ENCODE measurements at places on chromosomes 11 and 22. TPM values are rescaled to one million over a fixed set of nuclear protein-coding genes. Genes with fewer than 3 reads are reported as not detected.

DNA sequence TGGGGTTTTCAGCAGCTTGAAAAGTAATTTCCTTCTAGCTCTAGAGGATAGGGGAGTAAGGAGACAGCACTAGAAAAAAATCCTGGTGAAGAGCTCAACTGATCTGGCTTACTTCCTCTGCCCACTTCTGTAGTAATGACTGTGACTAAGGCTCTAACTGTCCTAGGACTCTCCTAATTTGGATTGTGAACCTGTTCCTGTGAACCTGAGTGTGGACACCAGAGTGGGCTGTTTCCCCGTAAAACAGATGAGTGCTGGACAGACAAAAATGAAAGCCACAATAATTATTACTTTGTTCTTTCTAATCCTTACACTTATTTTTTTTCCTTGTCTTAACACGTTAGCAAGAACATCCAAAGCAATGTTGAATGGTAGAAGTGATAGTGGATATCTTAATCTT is 154.1 kb downstream of the AASDHPPT start:
- no peaks in the 10 kb centered on the region for H3K27me3 ChIP-seq
- no peak overlapping the region for H3K4me3 ChIP-seq
- no peaks in the 10 kb centered on the region for H3K4me1 ChIP-seq
- DNase-seq: no peak
- H3K27ac ChIP-seq: no peak overlapping the region
- no peaks in the 10 kb centered on the region for H3K36me3 ChIP-seq

Gene BTBD18
- not detected for total RNA-seq

Gene CATSPER1
- total RNA-seq: not detected

DNA sequence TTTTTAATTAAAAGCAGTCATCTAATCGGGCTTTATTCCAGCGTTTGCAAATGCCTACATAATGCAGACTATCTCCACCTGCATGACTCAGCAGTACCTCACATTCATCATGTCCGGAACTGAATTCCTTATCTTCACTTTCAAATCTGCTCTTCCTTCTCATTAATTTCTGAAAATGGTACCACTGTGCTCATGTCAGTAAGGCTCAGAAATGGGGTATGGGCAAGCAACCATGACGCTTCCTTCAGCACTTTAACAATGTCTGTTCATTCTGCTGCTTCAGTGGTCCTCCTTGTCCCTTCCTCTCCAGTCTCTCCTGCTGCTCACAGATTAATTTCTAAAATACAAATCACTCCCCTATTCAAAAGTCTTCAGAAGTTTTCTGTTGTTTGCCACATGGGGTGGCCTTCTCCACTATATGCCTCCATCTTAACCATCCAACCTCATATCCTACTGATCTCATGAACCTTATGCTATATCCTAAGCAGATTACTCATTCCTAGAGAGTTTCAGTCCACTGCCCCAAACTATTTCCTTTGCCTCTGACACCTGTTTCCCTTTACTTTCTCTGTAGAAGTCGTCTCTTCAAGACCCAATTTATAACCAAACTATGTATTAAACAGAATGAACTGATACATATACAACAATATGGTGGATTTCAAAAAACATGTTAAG is 7.0 kb downstream of the GTF2H1 start:
- no peak overlapping the region for H3K4me3 ChIP-seq
- H3K4me1 ChIP-seq: peaks cover 69% of the 10 kb centered on the region
- no peak for DNase-seq
- H3K27ac ChIP-seq: peak overlapping the region; percentile 71
- H3K27me3 ChIP-seq: no peaks in the 10 kb centered on the region

Gene ACER3
- total RNA-seq: 7.6 TPM

DNA sequence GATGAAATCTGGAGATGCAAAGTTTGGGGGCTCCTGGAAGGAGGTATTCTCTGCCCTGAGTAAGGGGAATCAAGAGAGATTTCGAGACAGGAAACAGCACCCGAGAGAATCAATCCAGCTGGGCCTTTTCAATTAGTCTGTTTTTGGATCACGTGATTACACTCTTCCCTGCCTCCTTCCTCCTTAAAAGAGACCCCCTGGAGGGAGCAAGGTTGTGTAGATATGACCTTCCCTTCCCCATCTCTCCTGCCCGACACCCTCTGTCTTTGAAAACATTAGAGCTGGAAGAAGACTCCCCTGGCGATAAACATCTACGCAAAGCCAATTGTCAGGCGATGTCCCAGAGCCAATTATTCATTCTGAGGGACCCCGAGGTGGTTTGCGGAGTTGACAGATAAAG is 407.9 kb downstream of the MIAT start:
- H3K4me3 ChIP-seq: no peak overlapping the region
- DNase-seq: no peak
- H3K27me3 ChIP-seq: peaks cover 19% of the 10 kb centered on the region
- no peaks in the 10 kb centered on the region for H3K4me1 ChIP-seq
- no peak overlapping the region for H3K27ac ChIP-seq

Gene VSIG10L2
- total RNA-seq: not detected

DNA sequence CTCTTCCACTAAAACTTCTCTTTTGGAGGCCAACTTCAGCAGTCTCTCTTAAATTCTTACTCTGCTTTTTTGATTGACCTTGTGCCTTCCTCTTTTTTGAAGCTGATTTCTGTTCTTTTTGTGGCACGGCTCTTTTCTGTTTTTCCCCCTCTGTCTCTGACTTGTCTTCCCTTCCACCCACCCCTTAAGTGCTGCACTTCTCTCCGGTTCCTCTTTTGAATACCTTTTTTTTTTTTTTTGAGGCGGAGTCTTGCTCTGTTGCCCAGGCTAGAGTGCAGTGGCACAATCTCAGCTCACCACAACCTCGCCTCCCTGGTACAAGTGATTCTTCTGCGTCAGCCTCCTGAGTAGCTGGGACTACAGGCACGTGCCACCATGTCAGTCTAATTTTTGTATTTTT is 211.9 kb downstream of the BLID start:
- H3K27ac ChIP-seq: no peak overlapping the region
- no peak for DNase-seq
- no peaks in the 10 kb centered on the region for H3K4me1 ChIP-seq
- no peak overlapping the region for H3K4me3 ChIP-seq
- peaks cover 3% of the 10 kb centered on the region for H3K27me3 ChIP-seq

GRCh38 chr22:26432619-26433311 is 3.7 kb downstream of the ASPHD2 start:
- no peak for DNase-seq
- no peak overlapping the region for H3K27ac ChIP-seq
- peaks cover 69% of the 10 kb centered on the region for H3K4me1 ChIP-seq
- no peak overlapping the region for H3K4me3 ChIP-seq

Gene DSCAML1
- 0.30 TPM for total RNA-seq

Gene PATE4
- not detected for total RNA-seq

DNA sequence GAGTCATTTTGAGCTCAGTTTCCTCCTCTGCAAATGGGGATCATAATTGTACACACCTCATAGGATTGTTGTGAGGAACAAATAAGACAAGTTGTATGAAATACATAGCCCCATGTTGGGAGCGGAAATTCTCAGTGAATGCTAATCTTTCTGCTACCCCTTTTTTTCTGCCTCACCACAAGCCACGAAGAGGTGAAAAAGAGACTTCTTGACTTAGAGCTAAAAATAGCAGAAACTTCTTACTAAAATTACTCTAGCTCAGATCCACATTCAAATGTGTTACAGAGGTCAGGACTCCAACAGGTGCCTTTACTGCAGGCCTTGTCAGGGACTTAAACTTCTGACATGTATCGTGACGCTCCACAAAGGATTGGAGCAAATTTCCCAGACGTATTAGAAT is 128.5 kb downstream of the MIAT start:
- H3K36me3 ChIP-seq: peaks cover 13% of the 10 kb centered on the region
- no peak overlapping the region for H3K4me3 ChIP-seq
- no peaks in the 10 kb centered on the region for H3K27me3 ChIP-seq
- H3K4me1 ChIP-seq: no peaks in the 10 kb centered on the region
- no peak overlapping the region for H3K27ac ChIP-seq

Gene BRSK2
- total RNA-seq: 0.17 TPM

GRCh38 chr11:123434262-123434661 is 4.2 kb downstream of the GRAMD1B start:
- no peak overlapping the region for H3K4me3 ChIP-seq
- peaks cover 37% of the 10 kb centered on the region for H3K36me3 ChIP-seq
- H3K27me3 ChIP-seq: no peaks in the 10 kb centered on the region
- H3K4me1 ChIP-seq: peaks cover 57% of the 10 kb centered on the region
- DNase-seq: peak; percentile 60
- no peak overlapping the region for H3K27ac ChIP-seq

DNA sequence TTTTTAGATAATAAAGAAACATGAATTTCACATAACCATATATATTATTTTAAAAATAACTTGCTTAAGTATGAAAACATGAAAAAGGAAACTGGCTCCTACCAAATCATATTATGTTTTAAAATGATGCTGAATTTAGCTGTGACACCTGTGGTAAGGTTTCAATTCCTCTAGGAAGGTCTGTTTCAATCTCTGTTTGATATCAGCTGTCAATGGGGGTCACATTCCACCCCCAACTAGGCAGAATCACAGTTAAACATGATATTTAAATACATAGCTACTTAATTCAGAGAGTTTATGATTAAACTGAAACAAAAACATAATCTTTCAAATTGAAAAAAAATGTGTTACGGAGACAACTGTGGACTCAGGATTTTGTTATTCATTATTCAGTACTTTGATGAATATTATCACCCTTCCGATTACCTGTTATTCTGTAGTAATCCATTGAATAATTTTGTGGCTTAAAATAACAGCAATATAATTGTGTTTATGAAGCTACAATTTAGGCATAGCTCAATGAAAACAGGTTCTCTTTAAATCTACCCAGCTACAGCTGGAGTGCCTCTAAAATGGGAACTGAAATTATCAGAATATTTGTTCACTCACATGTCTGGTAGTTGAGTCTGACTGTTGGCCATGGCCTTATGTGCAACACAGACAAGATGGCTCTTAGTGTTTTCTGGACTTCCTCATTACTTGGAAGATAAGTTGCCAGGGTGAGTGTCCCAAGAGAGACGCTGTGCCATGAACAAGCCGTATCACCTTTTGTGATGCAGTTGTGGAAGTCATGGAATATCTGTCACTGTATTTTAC is 244.6 kb upstream of the ANO3 start:
- H3K27ac ChIP-seq: no peak overlapping the region
- no peaks in the 10 kb centered on the region for H3K27me3 ChIP-seq
- H3K4me3 ChIP-seq: no peak overlapping the region
- no peak for DNase-seq

DNA sequence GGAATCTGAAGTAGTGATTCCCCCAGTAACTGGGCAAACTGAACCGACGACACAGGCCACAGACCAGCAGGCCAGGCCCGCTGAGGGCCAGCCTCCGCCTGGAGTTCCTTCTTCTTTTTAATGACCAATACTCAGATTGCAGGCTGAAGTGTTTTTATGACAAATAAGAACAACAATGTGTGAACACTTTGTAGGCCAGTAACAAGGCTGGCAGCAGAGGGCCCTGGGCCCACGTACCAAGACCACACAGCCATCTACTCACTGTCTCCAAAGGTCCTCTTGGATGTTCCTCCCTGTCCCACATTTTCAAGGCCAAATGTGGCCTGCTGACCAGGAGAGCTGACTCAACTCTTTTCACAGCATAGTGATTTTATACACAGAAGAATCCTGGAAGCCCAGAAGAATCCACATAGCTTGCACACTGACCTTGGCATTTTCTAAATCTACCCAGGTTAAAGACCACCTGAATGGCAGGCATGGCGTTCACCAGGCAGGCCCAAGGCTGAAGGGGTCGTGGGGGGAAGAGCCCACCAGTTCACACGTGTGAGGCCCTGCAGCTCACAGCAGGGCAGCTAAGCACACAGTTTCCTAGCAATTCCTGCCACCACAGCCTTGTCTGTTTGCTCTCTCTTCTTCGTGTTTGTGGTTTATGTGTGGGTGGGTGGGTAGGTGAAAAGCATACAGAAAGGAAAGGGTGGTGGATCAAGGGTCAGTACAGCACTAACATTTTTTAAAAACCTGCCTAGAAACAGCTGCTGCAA is 13.3 kb downstream of the SMCO4 start:
- no peak for DNase-seq
- H3K4me1 ChIP-seq: peaks cover 39% of the 10 kb centered on the region
- H3K36me3 ChIP-seq: no peaks in the 10 kb centered on the region
- peak overlapping the region; percentile 20 for H3K27ac ChIP-seq
- no peak overlapping the region for H3K4me3 ChIP-seq
